ENCODE measurements at places on chromosomes 3 and 15.

DNA sequence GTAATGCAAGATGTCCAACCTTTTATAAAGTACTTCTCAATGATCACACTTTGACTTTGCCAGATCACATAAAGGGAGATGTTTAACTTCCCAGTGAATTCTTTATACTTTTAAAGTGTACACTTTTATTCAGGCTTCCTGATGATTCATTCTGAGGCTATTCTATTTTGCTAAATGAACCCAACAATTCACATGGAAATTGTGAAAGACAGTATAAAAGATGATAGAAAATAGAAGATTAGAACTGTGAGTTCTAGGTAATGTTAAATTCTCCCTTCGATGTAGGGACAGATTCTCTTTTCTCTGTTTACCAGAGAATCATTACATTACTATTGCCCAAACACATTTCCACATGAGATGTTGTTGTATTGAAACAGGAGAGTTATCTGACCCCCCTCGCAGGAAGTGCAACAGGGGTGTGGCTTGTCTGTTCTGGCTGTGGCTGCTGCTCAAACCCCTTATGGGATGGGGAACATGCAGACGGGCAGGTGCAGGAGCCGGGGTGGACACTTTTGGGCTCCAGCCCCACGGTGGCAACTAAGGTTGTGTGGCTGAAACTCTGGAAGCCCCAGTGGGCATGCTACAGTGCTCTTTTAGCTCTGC lies 131.3 kb upstream of the LRTM1 start:
- no peak for DNase-seq

- no peak for DNase-seq
Observed at GRCh38 chr3:155585384-155585783, 159.5 kb downstream of the PLCH1 start.

DNA sequence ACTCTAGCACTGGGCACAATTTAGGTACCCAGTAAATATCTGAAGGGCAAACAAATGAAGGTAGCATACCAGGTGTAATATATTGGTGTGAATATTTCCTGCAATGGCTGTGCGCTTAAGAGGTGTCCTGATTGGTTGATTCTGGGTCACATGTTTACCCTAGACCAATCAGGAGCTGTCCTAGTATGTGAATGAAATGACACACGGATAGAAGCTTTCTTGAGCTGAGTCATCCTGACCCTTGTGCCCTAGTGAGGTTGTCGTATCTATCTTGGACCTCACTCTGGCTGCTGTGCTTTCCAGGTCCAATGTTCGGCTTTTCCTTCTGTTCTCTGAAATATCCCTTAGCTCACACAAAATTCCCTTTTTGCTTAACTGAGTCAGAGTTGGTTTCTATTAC lies 58.1 kb upstream of the FOXP1 start:
- DNase-seq: no peak

- DNase-seq: no peak
Observed at GRCh38 chr15:47652328-47652727, 65.0 kb upstream of the SEMA6D start.

DNA sequence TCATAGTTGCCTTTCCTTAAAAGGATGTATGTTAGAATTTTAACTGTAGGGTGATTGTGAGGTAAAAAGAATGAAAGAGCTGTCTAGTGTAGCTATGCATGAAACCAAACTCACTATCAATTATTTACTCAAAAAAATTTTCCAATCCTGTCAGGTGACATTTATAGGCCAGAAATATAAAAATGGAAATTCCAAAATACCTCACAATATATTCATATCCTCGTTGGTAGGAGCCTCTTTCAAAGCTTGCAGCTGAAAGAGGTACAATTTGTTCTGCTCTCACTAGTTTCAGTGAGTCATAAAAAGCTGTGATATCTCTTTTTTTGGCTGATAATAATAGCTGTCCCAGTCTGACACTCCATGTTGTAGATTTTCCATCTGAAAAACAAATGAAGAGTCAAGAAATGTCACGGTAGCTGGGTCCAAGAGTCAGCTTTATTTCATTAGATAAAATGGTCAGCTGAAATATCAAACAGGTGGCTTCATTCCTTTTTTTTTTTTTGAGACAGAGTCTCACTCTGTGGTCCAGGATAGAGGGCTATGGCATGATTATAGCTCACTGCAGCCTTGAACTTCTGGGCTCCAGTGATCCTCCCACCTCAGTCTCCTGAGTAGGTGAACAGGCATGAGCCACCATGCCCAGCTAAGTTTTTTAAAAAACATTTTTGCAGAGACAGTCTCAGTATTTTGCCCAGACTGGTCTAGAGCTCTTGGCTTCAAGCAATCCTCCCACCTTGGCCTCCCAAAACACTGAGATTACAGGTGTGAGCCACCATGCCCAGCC lies 50.8 kb upstream of the XRN1 start:
- no peak for DNase-seq
